GM04503 (cell line): ENCODE measurements at places on chromosomes 5 and 9.

DNA sequence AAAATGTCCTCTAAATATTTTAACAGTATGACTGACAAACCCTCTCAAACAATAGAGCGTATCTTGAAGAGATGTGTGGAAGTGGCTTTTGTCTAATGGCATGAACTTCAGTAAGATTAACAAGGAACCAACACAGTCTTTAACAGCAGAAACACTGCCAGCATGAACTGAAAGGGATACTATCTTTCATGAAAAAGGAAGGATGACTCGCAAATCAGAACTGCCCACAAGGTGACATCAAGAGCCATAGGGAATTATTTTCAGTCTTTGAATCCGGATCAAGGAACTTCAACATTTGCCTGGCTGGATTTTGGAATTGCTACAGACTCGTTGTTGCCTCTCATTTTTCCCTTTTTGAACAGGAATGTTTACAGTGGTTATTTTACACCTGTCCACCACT is 5.1 kb upstream of the HEXB start:
- no peak for DNase-seq

DNA sequence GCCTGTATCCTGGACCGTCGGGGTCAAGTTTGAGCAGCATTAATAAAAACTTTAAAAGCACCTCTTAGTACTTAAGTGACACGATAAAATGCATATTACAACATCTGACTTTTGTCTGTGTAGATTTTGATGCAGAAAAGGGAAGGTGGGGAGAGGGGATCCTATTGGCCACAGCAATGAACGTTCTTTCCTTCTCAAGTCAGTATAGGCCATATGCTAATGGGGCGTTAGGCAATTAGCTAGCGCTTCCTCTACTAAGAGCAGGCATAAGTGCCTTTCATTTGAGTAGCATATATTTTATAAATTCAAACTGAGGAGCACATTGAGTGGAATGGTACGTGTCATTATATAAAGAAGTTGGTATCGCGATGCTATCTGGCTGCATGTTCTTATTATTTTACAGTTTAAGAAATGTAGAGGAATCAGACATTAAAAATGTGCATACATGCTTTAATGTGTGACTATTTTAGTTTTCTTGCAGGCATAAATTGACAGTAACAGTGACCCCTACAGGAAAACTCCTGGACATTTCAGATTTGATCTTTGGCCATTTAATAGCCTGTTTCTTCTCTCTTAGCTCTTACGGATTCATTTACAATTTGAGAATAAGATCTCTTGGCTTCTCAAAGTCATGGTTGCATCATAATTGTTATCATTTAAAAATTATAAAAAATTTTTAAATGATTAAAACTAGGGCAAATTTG is 1.1 kb upstream of the GNA14 start:
- no peak for DNase-seq

DNA sequence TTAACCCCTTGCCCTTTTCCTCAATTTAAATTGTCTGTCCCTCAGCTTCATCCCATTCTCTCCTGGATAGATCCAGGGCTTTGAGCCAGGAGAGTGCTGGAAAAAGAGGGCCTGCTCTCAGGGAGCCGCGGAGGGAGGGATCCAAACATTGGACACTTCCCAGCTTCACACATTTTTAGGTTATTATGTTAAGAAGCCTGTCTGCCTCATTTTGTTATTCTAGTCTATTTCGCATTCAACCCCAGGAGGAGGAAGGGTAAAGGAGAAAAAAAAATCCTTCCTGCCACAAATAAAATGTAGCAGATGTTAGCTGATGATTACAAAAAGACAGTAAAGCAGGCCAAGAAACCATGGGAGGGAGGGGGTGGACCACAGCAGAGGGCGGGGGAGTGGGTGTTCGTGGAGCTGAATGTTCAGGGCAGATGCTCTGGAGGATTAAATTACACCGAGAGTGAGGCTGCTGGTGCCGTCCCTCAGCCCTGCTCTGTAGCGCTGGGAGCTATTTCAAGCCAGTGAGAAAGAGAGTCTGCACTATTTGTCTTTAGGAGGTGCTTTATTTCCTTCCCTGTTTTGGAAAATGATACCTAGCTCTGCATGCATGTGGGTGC is 60.6 kb upstream of the ZFR start:
- peak; percentile 93 for DNase-seq

GRCh38 chr9:133246562-133246961 is 28.4 kb downstream of the ABO start:
- no peak for DNase-seq

GRCh38 chr9:127051881-127052595 is 70.4 kb downstream of the ANGPTL2 start:
- DNase-seq, result no peak

- DNase-seq, result no peak
Observed at GRCh38 chr5:96628406-96628805, 33.8 kb upstream of the CAST start.

- no peak for DNase-seq
Observed at GRCh38 chr5:99724732-99725290, 796.0 kb upstream of the CHD1 start.

DNA sequence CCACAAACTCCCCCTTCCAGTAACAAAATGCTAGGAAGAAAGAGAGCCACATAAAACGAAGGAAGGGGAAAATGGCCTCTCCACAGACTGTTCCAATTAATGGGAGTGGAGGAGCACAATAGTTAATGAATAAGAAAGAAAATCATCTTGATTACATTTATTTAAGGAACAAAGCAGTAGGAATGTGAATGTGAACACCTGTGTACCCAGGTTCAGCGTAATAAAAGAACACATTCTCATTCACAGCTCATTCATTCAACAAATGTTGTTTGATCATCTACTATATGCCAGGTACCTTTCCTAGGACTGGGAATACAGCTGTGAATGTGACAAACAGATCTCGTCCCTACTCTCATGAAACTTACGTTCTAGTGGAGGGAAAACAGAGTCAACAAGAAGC is 35.7 kb downstream of the SIL1 start:
- no peak for DNase-seq

DNA sequence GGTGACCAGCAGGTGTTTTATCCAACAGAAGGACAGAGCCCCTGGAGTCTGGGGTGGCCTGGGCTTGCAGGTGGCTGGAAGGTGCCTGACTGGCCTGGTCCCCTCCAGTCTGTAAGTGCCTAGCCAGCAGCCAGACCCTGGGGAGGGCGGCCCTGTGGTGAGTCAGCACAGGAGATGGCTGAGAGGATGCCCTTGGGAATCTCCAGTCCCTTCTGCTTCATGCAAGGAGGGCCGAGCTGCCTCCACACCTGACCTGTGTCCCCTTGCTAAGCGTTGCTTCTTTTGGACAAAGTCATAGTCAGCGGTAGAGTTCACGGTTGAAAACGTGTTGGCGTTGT is 20.2 kb downstream of the OBP2B start:
- no peak for DNase-seq

DNA sequence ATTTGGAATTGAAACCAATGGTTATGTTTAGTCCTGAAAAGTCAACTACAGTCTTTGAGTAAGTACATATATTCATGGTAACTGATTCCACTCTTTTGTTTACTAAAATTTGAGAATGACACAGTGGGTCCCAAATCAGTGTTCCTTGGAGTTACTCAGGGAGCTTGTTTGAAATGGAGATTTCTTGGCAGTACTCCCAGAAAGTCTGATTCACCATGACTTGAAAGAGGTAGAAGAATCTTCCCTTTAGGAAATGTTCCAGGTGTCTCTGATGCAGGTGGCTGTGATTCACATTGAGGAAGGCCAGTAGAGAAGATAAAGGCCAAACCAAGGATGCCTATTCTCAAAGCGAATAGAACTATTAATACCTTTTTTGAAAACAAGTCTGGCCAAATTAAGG is 1078.3 kb downstream of the CDH12 start:
- DNase-seq, result no peak

DNA sequence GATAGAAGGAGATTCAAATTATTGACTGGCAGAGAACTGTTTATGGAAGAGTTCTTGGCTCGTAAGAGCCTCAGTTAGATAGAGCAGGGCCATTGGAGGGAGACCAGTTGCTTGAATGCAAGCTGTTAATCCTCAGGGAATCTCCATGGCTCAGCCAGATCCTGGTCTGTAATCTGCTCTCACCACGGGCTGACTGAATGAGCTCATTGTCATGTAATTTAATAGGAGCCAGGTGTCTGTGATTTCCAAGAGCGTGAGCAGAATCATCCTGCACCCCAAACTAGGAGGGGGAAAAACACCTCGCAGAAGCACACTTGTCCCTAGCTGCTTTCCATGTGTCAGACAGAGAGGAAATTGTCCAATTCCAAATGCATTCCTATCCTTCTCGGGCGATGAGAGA is 19.1 kb upstream of the KCNMB1 start:
- DNase-seq, result no peak

DNA sequence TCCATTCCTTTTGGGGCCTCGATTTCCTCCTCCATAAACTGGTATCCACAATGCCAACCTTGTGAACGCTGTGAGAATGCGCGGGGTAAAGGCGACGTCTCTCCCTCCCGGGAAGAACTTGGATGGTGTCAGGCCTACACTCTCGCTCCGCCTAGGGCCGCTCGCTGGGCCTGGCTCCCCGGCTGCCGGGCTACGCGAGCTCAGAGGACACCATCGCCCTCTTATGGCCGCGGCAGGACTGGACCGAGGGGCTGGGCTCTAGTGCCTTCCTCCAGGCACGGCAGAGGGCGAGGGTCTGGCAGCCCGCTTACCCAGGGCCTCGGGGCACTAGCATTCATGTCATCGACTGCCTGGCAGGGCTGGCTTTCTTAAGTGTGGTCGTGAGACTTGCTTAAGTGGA is 1.3 kb upstream of the EXOSC2 start:
- DNase-seq, result no peak

- no peak for DNase-seq
Observed at GRCh38 chr5:33556330-33557328, 115.9 kb downstream of the TARS1 start.

- DNase-seq, result no peak
Observed at GRCh38 chr9:120299785-120300184, 280.2 kb downstream of the CDK5RAP2 start.

GRCh38 chr9:114247077-114247476 is 75.8 kb upstream of the ORM1 start:
- DNase-seq, result no peak

DNA sequence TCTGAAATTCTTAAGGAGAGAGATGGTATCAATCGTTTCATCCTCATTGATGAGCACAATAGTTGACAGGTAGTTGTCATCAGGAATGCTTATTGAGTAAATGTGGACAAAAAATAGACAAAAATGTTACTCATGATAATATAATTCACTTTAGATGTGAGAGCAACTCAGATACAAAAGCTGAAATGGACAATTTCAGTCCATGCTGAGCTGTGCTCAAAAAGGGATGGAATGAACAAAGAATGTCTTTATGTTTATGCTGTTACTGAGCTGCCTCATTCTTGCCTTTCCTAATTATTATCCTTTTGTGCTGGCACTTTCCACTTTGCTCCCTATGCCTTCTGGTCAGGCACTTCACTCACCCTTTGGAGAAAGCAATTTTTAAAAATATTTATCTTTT is 49.5 kb downstream of the JAKMIP2 start:
- DNase-seq, result no peak

DNA sequence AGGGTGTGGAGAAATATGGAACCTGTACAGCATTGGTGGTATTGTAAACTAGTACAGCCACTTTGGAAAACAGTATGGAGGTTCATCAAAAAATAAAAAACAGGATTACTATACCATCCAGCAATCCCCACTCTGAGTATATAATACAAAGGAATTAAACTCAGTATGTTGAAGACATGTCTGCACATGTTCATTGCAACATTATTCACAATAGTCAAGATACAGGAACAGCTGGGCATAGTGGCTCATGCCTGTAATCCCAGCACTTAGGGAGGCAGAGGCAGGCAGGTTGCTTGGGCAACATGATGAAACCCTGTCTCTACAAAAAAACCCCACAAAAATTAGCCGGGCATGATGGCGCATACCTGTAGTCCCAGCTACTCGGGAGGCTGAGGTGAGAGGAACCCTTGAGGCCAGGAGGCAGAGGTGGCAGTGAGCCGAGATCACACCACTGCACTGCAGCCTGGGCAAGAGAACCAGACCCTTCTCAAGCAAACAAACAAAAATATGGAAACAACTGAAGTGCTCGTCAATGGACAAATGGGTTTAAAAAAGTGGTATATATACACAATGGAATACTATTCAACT is 63.6 kb downstream of the TMEM174 start:
- DNase-seq, result no peak

GRCh38 chr9:94746541-94747370 is 20.3 kb downstream of the AOPEP start:
- no peak for DNase-seq

DNA sequence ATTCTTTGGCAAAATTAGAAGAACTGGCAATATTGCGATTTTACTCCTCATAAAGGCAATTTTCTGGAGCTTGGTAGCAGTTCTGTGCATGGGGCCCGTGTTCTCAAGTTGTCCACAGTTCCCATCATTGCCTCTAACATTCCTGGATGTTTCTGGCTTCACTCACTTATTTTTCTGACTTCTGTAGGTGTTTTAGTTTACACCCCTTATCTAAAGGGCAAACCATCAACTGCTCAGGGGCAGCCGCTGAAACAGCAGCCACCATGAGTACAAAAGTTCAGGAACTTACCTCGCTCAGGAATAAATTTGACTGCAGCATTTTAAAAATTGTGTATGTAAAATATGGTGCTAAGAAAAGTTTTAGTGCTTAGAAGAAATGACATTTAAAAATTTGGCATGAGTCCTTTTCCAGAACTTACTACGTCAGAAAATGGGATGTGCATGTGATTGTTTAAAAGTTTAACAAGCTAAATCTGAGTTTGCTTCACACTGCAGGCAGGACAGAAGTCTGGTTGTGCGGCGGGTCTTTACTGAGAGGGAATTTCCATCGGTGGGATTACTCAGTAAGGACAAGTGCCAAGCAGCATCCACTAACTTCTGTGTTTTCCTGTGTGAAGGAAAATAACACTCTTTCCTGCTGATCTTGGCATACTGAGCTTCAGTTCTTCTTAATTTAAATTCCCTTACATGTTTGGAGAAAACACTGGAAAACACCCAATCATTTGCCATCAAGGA is 261.7 kb downstream of the MAT2B start:
- DNase-seq, result no peak

DNA sequence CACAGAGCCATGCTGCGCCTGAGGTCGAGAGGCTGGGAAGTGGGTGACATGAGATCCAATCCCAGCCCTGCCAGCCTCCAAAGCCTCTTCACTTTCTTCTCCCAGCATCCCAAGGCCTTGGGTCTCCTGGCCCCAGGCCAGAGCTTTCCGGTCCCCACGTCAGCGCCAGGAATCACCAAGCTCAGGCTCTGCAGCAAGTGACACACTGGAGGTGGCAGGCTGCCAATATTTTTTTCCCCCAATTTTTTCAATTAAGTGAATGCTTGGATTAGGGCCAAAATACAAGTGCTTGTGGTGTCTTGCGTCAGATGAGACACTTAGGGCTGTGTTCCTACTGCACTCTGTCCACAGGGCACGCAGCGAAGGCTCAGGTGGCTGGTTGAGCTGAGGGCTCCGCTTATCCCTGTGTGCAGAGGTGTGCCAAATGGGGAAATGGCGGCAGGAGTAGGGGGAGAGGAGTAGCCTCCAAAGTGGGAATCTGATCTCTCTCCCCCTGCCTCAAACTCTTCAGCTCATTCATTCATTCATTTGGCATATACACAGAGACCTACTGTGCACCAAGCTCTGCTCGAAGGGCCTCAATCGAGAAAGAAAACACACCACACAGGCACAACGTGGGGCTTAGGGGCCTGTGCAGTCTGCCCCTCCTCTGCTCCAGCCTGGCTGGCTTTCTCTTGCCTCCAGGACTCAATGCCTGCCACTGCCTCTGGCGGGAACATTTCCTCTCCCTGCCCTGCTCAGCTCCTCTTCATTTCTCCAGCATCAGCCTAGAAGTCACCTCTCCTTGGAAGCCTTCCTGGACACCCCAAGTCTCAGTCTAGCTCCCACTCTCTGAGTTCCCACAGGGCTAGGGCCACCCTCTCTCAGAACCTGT is 16.6 kb downstream of the SH3PXD2B start:
- no peak for DNase-seq

GRCh38 chr9:108103046-108103693 is 613.6 kb upstream of the KLF4 start:
- DNase-seq, result no peak
